Activated CD4-positive, alpha-beta memory T cell treated with anti-CD3 and anti-CD28 coated beads, Interleukin-2, amount 10 ng/mL, durations not matched to agents 7 days and 5 days (primary cell): ENCODE measurements at places on chromosomes 13 and 19. TPM values are rescaled to one million over a fixed set of nuclear protein-coding genes. Genes with fewer than 3 reads are reported as not detected.

DNA sequence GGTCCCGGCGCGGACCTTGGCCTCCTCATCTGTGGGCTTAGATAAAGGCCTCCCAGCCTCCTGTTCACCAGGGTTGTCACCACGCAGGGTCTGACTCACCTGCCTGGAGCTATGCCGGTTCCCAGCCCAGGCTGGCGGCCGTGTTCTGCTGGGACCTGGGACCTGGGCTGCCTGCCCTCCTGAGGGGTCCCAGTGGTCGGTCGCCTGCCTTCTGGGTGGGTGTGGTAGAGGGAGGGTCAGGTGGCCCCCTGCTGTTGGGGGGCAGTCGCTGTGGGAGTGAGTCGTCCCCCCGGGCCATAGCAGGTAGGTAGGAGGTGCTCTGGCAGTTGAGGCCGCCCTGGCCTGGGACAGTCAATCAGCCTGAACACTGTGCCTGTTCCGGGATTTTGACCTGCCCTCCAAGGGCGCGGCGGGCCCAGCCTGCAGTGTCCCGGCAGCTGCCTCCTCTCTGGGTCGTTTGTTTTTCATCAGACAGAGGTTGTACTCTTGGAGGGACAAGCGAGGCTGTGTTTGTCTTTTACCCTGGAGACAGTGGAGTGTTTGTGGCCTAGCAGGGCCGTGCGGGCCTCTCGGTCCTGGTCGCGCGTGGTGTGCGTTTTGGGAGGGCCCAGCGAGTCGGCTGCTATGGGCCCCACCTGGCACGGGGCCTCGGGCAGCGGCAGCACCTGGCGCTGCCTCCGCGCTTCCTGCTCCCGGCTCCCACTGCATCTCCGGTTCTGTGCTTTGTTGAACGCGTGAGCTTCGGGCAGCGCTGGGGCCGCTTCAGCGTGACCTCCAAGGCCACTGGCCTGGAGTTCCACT lies 2.6 kb downstream of the ADAT3 start:
- peaks cover 10% of the 10 kb centered on the region for H3K36me3 ChIP-seq
- no peaks in the 10 kb centered on the region for H3K27me3 ChIP-seq
- no peak overlapping the region for H3K27ac ChIP-seq
- DNase-seq, result no peak
- peaks cover 50% of the 10 kb centered on the region for H3K4me1 ChIP-seq

DNA sequence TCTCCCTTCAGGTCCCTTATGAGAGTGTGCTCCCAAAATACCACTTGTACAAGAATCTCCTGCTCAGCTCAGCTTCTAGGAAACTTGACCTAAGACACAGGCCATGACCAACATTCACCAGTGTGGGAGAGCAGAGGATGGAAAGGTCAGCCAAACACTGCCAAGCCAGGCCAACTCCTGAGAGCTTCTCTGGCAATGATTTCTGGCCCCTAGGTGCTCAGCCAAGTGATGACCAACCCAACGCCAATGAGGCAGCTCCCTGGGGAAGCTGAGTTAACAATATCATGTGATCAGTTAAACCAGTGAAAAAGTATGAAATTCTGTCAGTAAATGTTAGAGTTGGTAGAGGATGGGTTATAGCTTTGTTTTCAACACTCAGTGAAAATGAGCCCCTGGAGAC lies 49.1 kb upstream of the FLT1 start:
- H3K27me3 ChIP-seq, result peaks cover 9% of the 10 kb centered on the region
- peaks cover 23% of the 10 kb centered on the region for H3K4me1 ChIP-seq
- DNase-seq, result no peak
- peaks cover 5% of the 10 kb centered on the region for H3K36me3 ChIP-seq
- no peak overlapping the region for H3K4me3 ChIP-seq
- no peak overlapping the region for H3K27ac ChIP-seq

DNA sequence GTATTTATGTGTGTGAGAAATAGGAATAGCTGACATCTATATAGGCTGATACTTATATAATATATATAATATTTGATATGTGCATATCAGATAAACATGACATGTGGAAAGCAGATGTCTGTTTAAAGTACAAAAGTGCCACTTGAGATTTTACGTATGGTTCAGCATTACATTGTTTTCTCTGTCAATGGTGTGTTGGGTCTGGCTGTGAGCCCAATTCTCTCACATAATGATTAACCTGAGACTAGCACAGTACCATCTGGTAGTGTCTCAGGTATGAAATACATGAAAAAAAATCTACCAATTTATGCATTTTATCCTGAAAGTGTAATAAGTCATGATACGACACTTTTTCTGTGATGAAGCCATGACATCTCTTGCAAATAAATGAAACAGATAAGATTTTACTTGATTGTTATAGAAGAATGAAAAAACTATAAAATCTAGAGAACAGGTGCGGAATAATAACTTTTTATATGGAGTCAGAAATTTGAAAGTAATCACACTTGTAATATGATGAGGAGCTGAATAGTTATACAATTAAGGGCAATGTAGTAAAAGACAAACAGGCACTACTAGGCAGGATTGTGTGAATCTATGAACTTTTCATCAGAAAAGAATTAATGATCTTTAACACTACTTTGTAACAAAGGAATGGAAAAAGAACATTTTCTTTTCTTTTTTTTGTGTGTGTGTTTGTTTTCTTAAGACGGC lies 1405.0 kb downstream of the OLFM4 start:
- H3K4me3 ChIP-seq, result no peak overlapping the region
- DNase-seq, result no peak
- H3K4me1 ChIP-seq, result no peaks in the 10 kb centered on the region
- no peaks in the 10 kb centered on the region for H3K27me3 ChIP-seq

DNA sequence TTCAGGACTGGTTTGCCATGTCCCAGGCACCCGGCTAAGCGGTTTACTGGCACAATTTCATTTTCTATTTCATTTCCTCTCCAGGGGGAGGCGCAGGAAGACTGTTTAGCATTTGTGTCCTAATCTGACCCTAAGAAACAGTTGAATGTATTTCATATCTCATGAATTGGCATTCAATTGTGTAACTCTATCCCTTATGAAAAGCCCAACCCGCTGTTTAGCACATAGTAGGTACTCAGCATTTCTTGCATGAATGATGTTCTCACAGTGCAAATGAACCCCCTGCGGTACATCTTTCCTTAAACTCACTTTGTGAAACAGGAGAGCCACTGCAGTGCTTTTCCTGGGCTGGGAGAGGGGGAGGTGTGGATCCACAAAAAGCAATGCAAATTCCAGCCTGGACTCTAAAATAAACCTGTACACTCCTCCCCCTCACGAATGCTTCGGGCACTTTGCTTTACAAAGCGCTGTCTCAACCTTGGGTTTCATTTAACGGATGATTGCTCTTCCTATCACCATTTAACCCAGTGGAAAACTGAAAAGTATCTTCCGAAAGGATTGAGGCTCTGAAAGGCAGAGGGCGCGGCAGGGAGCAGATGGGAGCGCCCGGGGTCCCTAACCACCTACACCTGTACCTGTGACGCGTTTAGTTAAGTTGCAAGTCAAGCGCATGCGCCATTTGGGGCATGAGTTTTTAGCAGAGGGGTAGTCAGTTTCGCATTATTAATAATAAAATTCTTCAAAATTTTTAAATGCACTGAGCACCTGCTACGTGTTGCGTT lies 1.2 kb upstream of the EEF2 start:
- no peaks in the 10 kb centered on the region for H3K27me3 ChIP-seq
- peaks cover 56% of the 10 kb centered on the region for H3K4me1 ChIP-seq

Gene PSG11
- not detected for total RNA-seq

DNA sequence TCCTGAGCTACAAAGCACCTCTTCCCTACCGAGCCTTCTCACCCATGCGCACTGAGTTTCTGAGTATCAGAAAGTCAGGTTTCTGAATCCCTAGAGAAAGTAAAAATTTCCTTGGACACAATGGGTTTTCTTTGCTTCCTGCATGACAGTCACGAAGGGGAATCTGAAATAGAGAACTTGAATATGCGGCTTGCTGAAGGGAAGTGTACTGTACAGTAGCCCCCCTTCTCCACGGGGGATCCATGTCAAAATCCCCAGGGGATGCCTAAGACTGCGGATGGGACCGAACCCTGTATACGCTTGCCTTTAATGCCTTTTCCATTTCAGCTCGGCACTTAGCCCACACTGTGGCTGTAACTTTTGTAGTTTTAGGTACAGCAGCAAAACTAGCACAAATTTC lies 107.9 kb downstream of the GGACT start:
- peaks cover 28% of the 10 kb centered on the region for H3K4me1 ChIP-seq
- no peak overlapping the region for H3K4me3 ChIP-seq
- peaks cover 3% of the 10 kb centered on the region for H3K27me3 ChIP-seq
- no peak overlapping the region for H3K27ac ChIP-seq

- no peak overlapping the region for H3K4me3 ChIP-seq
- DNase-seq, result no peak
- H3K4me1 ChIP-seq, result peaks cover 13% of the 10 kb centered on the region
Measured at GRCh38 chr13:42445354-42445753, 128.6 kb upstream of the TNFSF11 start.

DNA sequence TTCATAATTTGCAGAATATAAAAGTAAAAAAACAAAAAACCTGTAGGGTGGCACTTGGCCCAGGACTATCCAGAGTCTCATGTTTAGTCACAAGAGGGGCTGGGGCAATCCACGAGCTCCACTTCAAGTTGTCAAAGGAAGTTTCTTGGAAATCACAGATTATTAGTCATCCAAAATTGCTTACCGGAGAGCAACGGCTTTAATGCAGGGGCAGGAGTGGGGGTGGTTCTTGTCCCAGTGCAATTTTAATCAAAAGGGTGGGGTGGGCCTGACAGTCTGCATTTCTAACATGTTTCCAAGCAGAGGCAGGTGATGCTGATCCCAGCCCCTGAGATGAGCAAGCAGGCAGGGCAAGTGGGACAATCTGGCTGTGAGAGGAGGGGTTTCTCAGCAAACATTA lies 233.9 kb downstream of the ABCC4 start:
- DNase-seq, result no peak
- H3K4me3 ChIP-seq, result no peak overlapping the region
- H3K27ac ChIP-seq, result no peak overlapping the region
- H3K27me3 ChIP-seq, result no peaks in the 10 kb centered on the region

DNA sequence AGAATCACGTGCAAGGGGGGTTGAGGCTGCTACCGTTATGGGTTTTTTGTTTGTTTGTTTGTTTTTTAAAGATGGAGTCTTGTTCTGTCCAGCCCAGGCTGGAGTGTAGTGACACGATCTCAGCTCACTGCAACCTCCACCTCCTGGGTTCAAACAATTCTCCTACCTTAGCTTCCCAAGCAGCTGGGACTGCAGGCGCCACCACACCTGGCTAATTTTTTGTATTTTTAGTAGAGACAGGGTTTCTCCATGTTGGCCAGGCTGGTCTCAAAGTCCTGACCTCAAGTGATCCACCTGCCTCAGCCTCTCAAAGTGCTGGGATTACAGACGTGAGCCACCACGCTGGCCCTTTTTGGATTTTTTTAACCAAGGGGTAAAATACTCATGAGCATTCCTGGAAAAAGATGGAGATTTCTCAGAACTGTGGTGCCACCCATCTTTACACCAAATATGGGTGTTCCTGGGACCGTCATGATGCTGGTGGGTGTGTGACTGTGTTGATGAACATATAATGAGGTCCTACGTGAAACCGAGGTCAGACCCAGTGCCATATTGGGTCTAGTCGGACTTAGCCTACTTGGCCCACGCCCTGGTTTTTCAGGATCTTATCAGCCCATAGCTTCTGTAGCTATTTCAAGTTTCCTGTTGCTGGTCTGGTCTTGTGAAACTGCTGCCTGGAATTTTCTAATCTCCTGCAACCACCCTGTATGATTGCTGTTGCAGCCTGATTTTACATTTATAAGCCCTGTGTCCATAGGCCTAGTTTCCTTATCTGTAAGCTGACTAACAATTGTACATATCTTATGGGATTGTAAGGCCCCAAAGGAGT lies 6.2 kb downstream of the PPP1R15A start:
- peak; percentile 46 for DNase-seq
- H3K36me3 ChIP-seq, result peaks cover 65% of the 10 kb centered on the region
- H3K27ac ChIP-seq, result peak overlapping the region; percentile 63

GRCh38 chr19:30778961-30779715 lies 407.0 kb downstream of the ZNF536 start:
- H3K4me3 ChIP-seq, result no peak overlapping the region
- H3K36me3 ChIP-seq, result no peaks in the 10 kb centered on the region
- no peaks in the 10 kb centered on the region for H3K4me1 ChIP-seq
- H3K27me3 ChIP-seq, result no peaks in the 10 kb centered on the region

DNA sequence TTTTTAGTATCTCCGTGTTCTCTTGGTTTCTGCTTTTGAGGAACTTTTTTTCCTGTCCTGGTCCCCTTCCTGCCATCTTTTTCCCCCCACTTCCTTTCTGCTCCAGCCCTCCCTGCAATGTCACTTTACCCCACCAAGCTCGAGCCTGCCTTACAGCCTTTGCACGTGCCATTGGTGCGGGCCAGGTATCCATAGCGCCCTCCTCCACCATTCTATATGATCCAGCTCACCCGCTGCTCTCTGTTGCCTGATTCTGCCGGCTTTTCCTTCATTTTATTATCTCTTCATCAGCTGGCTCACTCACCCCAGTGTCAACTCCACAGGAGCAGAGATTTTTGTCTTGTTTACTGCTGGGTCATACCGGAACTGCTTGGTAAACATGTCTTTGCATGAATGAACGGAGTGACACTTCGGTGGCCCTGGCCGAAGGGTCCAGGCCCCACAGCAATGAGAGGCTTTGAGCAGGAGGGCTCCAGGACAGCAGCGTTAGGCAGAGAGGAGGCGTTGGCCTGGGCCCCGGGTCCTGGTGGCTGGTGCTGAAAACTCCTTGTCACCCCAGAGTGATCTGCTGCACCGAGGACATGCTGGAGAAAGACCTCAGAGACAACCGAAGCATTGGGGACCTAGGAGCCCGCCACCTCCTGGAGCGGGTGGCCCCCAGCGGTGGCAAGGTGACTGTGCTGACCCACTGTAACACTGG lies 1.2 kb downstream of the MRI1 start:
- H3K36me3 ChIP-seq, result peaks cover 13% of the 10 kb centered on the region
- H3K27me3 ChIP-seq, result no peaks in the 10 kb centered on the region
- H3K4me3 ChIP-seq, result peak overlapping the region; percentile 78
- H3K27ac ChIP-seq, result no peak overlapping the region
- H3K4me1 ChIP-seq, result peaks cover 12% of the 10 kb centered on the region

DNA sequence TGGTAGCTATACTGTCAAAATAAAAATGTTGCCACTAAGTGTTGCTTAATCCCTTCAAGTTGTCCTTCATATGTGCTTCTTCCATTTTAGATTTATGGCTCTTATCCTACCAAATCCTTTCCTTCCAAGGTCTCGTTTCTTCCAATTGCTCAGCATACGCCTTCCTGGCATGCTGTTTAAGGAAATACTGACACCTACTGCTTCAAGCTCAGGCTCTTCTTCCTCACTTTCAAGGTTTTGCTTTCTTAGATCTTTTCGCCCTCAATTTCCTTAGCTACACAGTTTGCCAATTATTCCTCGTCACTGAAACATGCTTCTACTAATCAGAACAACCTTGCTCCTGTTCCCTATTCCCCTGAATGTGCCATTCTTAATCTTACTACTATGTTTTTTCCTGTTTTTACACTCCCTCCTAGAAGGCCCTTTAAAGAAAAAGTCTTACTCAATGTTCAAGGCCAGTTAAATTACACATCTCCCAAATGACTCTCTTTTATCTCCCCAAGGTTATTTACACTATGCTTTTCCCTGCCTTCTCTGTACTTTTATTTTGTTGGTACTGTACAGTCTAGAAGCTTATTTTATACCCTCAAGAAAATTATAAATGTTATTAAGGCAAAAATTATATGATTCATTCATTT lies 343.1 kb downstream of the MZT1 start:
- no peaks in the 10 kb centered on the region for H3K4me1 ChIP-seq
- no peak overlapping the region for H3K27ac ChIP-seq
- H3K4me3 ChIP-seq, result no peak overlapping the region

- H3K27me3 ChIP-seq, result no peaks in the 10 kb centered on the region
- H3K4me3 ChIP-seq, result no peak overlapping the region
- DNase-seq, result no peak
- H3K27ac ChIP-seq, result no peak overlapping the region
Measured at GRCh38 chr13:47220453-47221140, 323.7 kb upstream of the HTR2A start.

- no peak for DNase-seq
- no peaks in the 10 kb centered on the region for H3K27me3 ChIP-seq
- H3K27ac ChIP-seq, result no peak overlapping the region
- no peaks in the 10 kb centered on the region for H3K36me3 ChIP-seq
- H3K4me3 ChIP-seq, result no peak overlapping the region
Measured at GRCh38 chr19:51789061-51789795, 5.7 kb upstream of the FPR3 start.
